Testis (tissue), 5 donors: ENCODE measurements at places on chromosomes 1 and 21. TPM values are rescaled to one million over a fixed set of nuclear protein-coding genes. Genes with fewer than 3 reads are reported as not detected.

The RRP1 gene
- total RNA-seq = 33.6 TPM

The ESRRG gene
- 0.93 TPM for total RNA-seq

The PTGFRN gene
- total RNA-seq = 26.8 TPM

The CENPL gene
- 13.2 TPM for total RNA-seq

The CYP4A11 gene
- total RNA-seq = 0.16 TPM

The CFAP107 gene
- total RNA-seq = 13.4 TPM

DNA sequence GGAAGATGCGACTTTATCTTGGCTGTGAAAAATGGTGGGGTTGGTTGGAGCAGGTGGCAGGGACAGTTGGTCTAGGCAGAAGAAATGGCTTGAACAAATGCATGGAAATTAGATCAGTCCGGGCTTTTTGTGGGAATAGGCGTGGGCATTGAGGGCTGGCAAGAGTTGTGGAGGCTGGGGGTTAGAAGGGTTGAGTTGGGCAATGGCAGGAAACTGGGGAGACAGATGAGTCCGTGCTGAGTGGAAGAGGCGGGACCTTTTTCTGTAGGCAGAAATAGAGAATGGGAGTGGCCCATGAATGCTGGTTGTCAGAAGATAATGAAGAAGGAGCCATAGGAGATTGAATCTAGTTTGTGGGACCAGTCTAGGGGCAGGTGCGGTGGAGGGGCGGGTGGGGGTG, 6.9 kb downstream of the PDPN start:
- no peak for DNase-seq
